NCI-H446 treated with DMSO at 0.1 percent for 48 hours (cell line): ENCODE measurements at places on chromosomes 7 and 10.

DNA sequence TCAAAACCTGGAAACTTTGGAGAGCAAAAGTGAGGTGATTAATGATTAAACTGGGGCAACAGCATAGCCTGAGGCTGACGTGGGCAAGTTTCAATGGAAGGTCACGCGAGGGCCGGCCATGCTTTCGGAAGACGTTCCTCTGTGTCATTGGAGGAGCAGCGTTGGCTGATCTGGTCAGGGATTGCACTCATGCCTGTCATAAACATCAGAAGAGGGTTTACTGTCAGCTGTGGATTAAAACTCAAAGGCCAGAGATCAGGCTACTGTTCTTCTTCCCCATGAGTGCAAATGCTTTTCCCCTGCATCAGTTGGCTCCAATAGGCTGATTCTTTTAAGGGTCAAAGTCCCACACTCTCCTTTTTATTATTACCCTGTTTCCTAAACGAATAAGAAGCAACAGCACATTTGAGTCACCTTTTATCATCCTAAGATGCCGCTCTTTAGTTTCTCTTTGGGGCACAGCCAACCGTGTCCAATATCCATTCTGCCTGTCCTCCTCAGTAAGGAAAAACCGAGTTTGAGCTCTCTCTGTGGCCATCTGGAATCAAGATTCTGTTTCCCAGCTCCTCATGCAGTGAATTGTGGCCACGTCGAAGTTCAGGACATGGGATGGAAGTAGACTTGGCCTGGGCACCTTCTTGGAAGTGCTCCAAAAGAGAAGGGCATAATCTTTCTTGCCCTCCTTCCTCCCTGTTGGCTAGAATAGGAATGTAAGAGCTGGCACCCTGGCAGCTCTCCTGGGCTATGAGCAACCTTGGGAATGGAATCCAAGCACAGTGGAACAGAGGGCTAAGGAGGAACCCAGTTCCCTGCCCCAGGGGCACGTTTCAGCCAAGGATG lies 62.5 kb upstream of the INSIG1 start:
- no peak for DNase-seq

- DNase-seq: no peak
Observed at GRCh38 chr10:33109788-33110469, 151.9 kb upstream of the ITGB1 start.

DNA sequence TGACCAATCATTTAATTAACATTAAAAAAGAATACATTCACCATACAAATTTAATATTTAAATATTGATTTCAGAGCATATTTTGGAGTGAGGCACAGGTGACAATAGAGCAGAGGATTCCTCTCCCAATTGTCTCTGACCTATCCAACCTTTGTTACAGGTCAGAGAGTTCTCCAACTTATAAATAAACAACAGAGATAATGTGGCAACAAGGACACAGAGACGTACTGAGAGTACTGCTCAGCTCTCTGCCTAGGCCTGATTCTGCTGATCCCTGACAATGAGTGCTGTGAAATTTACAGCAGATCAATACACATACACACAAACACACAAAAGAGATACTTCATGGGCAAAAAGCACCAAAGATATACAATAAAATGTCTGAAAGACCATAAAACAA lies 18.3 kb upstream of the AGAP5 start:
- no peak for DNase-seq

GRCh38 chr7:135386776-135387175 lies 123.1 kb downstream of the CNOT4 start:
- DNase-seq: no peak

GRCh38 chr10:100873827-100874326 lies 38.9 kb upstream of the SLF2 start:
- no peak for DNase-seq

DNA sequence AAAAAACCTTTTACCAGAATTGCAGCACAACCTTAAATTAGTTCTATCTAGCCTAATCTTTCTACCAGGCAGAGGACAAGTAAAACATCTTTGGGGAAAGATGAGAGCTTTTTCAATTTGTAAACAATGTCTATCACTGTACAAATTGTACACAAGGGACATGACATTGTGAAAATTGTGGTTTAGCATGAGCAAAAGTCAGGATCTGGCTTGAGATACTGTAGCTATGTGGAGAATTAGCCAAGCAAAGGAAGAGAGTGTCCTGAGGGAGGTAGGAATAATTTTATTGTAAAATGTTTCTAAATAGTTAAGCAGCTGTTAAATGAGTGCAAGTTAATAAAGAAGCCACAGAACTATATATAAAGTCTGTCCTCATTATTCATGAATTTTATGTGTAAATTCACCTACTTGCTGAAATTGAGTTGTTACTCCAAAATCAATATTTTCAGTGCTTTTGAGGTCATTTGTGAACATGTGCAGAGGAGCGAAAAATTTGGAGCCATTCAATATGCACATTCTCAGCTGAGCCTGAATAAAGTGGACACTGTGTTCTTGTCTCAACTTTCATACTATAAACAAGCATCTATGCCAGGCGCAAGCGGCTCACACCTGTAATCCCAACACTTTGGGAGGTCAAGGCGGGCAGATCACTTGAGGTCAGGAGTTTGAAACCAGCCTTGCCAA lies 42.8 kb upstream of the POM121L12 start:
- DNase-seq: no peak
